Stimulated activated CD8-positive, alpha-beta memory T cell treated with anti-CD3 and anti-CD28 coated beads, Interleukin-2, amount 100 ng/mL, for 1 hour (primary cell): ENCODE measurements at places on chromosomes 5 and 9.

- peak; percentile 21 for DNase-seq
Observed at GRCh38 chr9:95724253-95724991, 151.1 kb upstream of the ERCC6L2 start.

GRCh38 chr9:135301271-135302263, 178.0 kb upstream of the PPP1R26 start:
- DNase-seq = no peak

DNA sequence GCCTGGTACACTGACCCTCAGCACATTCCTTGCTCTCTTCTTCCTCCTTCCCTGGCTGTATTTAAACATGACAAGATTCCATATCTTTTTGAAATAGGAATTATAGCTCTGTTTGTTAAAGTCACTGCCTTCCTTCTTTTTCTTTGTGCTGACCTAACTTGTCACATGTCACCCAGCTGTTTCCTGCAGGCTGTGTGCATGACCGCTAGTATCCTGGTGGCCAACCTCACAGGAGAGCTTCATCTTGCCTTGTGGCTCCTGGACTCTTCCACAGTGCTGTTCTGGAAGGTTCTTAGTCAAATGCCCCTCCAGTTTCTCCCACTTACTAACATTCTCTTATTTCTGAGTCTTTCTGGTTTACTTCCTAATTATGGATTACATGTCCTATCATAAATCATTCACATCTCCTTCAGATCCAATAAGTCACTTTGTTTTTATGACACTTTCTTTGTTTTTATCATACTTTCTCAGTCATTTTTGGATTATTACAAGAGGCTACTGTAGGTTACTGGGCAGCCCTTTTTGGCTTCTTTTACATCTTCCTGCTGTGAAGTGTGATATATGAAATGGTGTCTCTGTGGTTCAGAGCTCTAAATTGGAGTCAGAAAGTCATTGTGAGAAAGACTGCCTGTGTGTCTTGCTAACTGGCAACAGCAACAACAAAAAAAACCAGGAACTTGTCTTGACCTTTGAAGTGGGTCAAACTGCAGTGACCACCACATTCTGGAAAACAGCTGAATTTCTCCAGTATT, 463.6 kb upstream of the DAP start:
- no peak for DNase-seq

DNA sequence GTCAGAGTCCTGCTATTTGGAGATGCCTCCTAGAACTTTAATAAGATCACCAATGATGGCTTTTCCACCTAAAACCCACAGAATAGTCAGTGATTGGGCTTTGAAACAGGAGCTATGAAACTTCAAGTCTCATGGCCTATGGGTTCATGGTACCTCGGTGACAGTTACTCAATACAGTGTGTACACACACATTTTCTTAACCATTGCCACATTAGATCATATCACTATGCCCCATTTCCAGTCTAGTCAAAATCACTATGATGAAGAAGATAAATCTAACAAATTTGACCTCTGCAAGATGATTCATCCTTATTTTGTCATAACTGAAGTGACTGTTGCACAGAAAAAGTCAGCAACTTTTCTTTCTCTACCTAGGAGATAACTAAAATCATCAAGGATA, 86.8 kb upstream of the OR13F1 start:
- no peak for DNase-seq
